SK-N-DZ (cell line): ENCODE measurements at places on chromosomes 7 and 10.

DNA sequence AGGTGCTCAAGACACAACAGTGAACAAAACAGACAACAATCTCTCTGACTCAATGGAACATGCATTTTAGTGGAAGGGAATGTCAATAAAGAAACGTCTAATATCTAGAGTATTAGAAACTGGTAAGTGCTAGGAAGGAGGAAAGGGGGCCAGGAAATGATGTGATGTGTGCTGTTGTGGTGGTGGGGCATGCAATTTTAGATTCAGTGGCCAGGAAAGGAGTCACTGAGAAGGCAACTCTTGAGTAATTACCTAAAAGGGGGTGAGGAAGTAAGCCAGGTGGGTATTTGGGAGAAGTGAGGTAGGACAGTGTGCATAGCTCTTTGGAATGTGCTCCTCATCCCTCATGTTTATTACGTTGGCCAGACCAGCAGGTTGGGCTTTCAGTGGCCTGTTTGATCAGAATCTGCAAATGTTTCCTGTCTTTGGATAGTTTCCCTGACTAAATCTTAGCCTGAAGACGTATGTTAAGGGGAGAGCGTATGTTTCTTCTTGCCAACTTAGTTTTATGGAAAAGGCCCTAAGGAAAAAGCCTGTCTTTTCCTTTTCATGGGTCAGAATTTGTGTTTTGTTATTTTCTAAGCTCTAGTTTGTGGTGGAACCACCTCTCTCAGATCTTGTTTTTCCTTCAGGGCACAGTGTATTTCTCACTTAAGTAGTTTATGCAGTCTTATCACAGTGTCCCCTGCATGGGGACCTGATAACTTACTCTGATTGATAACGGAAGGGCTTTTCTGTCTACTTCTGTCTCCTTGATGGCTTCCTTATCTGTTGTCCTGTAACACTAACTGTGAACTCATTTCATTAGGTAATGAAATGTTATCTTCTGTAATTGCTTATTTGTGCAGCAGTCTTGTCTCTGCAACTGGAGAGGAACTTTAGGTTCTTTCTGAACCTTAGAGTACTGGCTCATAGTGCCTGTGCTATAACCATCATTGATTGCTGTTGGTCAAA lies 203.7 kb downstream of the AUTS2 start:
- DNase-seq: peak; percentile 78

DNA sequence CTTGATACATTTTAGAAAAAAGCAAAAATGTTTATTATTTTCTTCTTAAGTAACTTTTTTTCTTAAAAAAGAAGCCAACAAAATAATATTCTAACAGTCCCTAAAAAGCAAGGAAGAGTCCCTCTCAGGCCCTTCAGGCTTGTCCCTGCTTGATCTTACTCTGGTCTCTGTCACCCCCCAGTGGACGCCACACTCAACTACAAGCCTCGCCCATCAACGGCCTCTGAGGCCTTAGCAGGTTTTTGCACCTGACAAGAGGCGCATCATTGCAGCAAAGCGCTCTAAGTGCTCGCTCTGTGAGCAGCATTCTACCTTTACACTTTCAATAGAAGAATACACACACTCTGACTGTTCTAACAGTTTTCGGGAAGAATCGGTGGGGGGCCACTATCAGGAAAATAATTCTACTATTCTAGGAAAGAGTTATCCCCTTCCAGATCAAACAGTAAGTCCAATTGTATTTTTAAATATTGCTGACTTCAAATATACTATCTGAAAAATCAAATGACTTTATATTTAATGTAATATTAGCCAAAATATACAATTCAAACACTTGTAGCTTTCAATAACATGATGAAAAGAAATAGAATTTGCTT lies 139.2 kb downstream of the USP6NL start:
- peak; percentile 64 for DNase-seq

GRCh38 chr7:66007232-66007631 lies 25.2 kb upstream of the GUSB start:
- no peak for DNase-seq

GRCh38 chr10:67785098-67785497 lies 52.9 kb downstream of the DNAJC12 start:
- no peak for DNase-seq

- no peak for DNase-seq
Observed at GRCh38 chr7:98949336-98950044, 71.2 kb downstream of the TRRAP start.

DNA sequence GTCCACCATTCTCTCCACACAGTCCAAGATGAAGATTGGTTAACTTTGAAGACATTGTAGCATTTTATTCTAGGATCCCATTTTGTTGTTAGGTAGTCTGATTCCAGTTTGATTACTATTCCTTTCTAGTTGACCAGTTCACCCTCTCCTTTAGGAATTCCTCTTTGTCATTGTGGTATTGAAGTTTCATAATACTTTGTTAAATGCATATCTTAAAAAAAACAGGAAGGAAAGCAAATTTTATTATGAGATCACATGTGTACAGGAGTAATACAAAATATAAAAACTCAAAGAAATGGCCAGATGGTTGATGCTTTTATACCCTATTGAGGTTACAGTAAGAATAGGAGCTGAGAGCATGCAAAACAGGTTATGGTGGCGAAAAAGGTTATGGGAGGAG lies 15.5 kb upstream of the SEMA3C start:
- no peak for DNase-seq

GRCh38 chr7:151178236-151178635 lies 8.8 kb downstream of the ASB10 start:
- no peak for DNase-seq

DNA sequence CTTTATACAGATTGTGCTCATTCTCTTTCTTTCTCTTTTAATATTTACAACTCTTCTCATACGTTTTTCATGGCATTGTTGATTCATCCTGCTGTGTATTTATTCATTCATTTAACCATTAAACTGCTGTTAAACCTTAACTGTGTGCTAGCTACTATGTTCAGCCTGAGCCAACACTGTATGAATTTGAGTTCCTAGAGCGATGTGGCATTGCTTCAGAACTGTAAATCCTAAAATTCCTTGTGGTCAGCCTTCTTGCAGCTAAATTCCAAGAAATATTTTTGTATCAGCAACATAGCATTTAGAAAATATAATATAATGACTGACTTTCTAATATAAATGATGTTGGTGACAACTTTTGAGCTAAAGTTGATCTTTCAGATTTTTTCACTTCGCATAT lies 184.7 kb upstream of the FZD1 start:
- no peak for DNase-seq

DNA sequence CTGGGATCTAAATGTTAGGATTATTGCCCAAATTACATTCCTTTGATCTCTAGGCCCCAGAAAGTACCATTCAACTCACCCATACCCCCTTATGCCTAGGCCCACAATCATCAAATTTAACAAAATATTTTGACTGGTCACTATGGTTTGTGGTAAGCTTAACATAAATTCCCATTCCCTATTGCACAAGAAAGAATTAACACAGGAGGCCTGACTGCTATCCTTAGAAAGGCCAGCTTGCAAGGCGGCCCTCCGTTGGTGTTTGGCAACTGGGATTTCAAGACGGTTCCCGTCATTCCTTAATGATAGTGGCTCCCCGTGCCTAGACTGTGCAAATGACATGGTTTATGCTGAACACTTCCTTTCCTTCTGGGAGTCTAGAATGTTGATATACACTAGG lies 29.6 kb downstream of the ARHGAP21 start:
- no peak for DNase-seq

GRCh38 chr10:106493751-106494150 lies 670.8 kb downstream of the SORCS1 start:
- DNase-seq: no peak

DNA sequence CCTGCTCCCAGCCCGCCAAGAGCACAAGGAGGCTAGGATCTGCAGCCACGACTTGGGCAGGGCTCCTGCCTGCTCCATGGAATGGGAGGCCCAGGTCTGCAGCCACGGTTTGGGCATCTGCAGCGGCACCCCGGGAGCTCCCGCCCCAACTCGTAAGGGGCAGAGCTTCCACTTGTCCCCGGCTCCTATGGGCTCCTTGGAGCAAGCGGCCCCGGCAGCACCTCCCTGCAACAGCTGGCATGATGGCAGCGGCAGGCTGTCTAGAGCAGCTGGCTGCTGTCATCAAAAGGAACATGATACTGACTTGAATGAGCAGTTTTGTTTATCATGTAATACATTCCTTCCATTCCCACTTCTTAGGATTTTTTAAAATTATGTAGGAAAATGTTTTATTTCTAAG lies 684.0 kb upstream of the FOXK1 start:
- DNase-seq: no peak

- DNase-seq: no peak
Observed at GRCh38 chr7:123824754-123825067, 20.3 kb upstream of the HYAL4 start.

DNA sequence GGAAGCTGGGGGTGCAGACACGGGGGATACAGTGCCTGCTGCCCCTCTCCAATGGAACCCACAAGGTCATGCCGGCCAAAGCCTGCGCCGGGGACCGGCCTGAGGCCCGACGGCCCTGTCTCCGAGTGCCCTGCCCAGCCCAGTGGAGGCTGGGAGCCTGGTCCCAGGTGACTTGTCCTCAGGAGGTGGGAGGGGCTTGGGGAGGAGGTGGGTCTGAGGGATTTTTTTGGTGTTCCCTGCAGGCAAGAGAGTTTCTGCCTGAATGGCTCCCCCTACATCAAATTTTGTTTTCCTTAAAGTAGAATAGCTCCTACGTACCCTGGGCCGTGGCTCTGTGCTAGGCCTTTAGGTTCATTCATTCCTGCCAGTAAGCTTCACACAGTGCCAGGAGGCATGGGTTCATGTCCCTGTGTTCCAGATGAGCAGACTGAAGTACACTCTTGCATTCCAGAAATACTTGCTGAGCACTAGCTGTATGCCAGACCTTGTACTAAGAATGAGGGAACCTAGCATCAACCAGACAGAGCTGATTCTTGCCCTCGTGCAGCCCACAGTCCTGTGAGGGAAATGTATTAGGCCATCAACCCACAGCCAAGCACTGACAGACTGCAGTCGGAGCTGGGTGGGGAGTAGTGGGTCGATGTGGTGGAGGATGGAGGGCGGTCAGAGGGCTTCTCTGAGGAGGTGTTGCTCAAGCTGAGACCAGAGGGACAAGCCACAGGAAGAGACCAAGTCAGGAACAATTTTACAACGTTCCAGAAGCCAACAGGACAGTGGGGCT lies 31.1 kb downstream of the TBATA start:
- DNase-seq: no peak

GRCh38 chr10:75358132-75358531 lies 43.4 kb downstream of the ZNF503 start:
- no peak for DNase-seq

DNA sequence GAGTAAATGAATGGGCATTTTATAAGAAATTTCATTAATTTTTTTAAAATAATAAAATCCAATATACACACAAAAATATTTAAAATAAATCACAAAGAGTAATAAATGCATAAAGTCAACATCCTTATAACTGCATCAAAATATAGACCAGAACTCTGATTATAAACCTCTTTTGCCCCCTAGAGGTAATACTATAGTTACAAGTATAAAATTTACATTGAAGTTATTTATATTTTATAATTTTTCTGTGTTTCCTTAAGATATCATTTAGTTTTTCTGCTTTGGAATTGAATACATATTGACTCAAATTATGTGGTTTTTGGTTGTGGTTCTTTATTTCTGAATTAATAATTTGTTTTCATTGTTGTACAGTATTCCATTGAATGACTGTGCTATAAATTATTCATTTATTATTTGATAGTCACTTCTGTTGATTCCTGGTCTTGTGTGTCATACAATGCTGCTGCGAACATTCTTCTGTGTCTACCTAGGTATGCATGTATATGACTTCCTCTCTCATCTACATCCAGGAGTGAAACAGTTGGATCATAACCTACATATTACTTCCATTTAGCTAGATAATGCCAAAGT lies 673.6 kb downstream of the IPMK start:
- DNase-seq: no peak

DNA sequence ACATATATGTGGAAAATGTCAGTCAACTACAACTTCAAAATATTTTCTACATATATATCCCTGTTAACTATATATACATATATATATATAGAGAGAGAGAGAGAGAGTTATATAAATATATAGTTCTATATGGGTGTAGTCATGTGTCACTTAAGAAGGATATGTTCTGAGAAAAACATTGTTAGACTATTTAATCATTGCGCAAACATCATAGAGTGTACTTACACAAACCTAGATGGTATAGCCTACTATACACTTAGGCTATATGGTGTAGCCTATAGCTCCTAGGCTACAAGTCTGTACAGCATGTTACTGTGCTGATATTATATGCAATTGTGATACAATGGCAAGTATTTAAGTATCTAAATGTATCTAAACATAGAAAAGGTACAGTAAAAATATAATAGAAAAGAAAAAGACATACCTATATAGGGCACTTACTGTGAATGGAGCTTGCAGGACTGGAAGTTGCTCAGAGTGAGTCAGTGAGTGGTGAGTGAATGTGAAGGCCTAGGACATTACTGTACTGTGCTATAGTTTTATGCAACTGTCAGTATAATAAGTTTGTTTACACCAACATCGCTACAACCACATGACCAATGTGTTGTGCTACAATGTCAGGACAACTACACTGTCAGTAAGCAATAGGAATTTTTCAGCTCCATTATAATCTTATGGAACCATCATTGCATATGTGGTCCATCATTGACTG lies 18.0 kb upstream of the FGL2 start:
- DNase-seq: no peak

DNA sequence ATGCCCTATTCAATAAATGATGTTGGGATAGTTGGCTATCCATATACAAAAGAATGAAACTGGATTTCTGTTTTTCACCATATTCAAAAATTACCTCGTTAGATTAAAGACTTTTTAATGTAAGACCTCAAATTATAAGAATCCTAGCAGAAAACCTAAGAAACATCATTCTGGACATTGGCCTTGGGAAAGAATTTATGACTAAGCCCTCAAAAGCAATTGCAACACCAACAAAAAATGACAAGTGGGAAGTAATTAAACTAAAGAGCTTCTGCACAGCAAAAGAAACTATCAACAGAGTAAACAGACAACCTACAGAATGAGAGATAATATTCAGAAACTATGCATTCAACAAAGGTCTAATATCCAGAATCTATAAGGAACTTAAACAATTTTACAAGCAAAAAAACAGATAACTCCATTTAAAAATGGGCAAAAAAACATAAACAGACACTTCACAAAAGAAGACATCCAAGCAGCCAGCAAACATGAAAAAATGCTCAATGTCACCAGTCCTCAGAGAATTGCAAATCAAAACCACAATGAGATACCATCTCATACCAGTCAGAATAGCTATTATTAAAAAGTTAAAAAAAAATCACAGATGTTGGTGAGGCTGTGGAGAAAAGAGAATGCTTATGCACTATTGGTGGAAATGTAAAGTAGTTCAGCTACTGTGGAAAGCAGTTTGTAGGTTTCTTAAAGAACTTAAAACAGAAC lies 309.8 kb downstream of the AHR start:
- DNase-seq: no peak
